ENCODE measurements at places on chromosomes 5 and 9.

GRCh38 chr5:84683594-84683993 lies 298.9 kb upstream of the EDIL3 start:
- DNase-seq, result no peak

GRCh38 chr5:89994266-89994665 lies 415.3 kb downstream of the CETN3 start:
- DNase-seq, result no peak

GRCh38 chr5:65229841-65230240 lies 251.9 kb downstream of the ADAMTS6 start:
- no peak for DNase-seq

- DNase-seq, result no peak
Measured at GRCh38 chr5:135705941-135706466, 127.2 kb upstream of the CXCL14 start.

DNA sequence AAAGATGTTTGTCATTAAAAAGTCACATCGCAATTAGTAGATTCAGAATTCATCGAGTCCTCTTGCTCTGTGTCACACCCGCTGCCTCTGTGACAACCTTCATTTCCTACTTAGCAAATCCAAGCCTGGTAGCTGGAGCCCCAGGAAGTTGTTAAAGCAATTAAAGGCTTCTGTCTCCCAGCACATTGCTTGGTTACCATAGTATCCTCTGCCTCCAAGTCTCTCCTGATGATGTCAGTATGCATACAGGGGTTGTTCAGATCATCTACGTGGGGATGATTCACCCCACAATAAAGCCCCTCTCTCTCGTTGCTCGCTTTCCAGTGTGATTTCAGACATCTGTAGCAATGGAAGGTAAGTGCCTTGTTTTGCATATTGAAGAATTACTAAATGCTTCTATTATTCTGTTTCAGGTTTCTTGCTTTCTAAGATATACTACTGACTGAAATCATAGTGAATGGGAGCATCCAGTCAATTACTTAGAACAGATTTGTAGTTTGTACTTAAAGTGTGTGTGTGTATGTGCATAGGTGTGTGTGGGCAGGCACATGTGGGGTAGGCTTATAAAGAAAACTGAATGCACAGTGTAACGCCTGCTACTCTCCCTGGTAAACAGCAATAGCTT lies 52.9 kb downstream of the PAM start:
- DNase-seq, result peak; percentile 55

DNA sequence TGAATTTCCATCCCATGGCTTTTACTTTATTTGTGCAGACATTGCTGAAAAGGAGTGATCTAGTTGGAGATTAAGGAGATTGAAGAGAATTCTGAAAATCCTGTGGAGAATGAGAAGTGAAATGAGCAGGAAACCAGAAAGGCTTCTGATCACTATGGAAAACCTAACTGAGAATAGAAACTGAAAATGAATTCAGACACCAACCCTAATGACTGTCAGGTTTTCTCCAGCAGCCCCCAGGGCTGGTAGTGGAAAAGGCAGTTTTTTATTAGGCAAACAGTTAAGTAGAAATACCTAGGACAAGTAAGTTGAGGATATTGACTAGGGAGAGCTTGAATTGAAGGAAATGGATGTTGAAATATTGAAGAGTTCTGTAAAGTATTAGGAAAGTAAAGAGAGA lies 14.7 kb upstream of the ARRDC3 start:
- no peak for DNase-seq

DNA sequence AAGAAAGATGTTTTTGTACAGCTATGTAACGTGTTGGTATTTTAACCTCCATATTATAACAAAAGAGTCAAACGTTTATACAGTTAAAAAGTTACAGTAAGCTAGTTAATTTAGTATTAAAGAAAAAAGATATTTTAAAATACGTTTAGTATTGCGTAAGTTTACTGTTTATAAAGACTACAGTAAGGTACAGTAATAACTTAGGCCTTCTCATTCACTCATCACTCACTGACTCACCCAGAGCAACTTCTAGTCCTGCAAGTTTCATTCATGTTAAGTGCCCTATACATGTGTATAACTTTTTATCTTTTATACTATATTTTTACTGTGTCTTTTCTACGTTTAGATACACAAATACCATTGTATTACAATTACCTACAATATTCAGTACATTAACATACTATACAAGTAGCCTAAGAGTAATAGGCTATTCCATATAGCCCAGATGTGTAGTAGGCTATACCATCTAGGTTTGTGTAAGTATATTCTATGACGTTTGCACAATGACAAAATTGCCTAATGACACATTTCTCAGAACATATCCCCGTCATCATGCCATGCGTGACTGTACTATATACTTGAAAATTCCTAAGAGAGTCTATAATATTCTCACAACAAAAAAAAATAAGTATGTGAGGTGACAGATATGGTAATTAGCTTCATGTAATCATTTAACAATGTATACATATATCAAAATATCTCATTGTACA lies 33.8 kb downstream of the ERP44 start:
- peak; percentile 61 for DNase-seq

GRCh38 chr5:168728546-168729211 lies 149.5 kb upstream of the PANK3 start:
- no peak for DNase-seq

GRCh38 chr9:79352322-79352721 lies 219.4 kb upstream of the TLE4 start:
- no peak for DNase-seq

GRCh38 chr5:111422245-111422644 lies 90.1 kb downstream of the STARD4 start:
- no peak for DNase-seq

GRCh38 chr9:100938507-100938906 lies 90.0 kb upstream of the PLPPR1 start:
- DNase-seq, result no peak

Data from fibroblast of villous mesenchyme (primary cell).